ENCODE measurements at places on chromosomes 13 and 19.

GRCh38 chr19:39807846-39808364 lies 26.1 kb downstream of the DYRK1B start:
- DNase-seq, result no peak

GRCh38 chr13:109406376-109406992 lies 379.9 kb downstream of the IRS2 start:
- no peak for DNase-seq

DNA sequence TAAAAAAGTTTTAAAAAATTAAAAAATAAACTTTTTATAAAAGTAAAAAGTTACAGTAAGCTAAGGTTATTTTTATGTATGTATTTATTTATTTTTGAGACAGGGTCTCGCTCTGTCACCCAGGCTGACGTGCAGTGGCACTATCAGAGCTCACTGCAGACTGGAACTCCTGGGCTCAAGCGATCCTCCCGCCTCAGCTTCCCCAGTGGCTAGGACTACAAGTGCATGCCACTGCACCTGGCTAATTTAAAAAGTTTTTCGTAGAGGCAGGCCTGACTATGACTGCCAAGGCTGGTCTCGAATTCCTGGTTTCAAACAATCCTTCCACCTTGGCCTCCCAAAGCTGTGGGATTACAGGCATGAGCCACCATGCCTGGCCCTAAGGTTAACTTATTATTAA lies 64.1 kb downstream of the CDADC1 start:
- no peak for DNase-seq

- DNase-seq, result no peak
Measured at GRCh38 chr13:67100730-67101129, 129.4 kb downstream of the PCDH9 start.

GRCh38 chr13:22061806-22062391 lies 391.0 kb downstream of the FGF9 start:
- DNase-seq, result no peak

GRCh38 chr19:7718668-7719067 lies 13.2 kb downstream of the CLEC4G start:
- DNase-seq, result no peak

- DNase-seq, result no peak
Measured at GRCh38 chr13:107721125-107721869, 494.0 kb downstream of the LIG4 start.

DNA sequence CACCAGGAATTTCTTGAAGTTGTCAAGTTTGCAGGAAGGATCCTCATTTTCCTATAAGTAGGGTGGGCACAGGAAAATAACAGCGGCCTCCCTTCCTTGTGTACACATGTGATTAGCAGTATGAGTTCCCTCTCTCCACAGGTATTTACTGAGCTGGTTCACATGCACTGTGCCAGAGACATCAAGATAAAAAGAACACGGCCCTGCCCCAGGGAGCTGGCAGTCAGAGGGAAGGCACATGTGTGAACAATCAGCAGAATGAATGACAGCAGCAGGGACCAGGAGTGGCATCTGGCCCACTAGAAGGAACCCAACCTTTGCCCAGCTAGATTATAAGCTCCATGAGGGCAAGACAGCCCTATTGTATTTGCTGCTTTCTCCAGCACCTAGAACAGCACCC lies 13.9 kb downstream of the DOCK9 start:
- no peak for DNase-seq

DNA sequence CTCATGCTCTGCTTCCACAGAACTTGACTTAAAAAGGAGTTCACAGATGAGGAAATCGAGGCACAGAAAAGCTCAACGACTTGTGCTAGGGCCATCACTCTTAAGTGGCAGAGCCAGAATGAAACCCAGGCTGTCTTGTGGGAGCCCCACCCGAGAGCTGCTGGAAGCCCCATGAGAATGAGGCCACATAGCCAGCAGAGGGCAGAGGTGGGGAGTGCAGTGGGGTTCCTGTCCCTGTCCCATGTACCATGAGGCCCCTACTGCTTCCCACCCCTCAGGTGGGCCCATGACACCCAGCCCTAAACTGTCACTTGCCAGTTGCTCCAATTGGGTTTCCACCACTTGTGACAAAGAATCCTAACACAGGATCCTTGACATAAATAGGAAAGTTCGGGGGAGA lies 175.9 kb downstream of the IRS2 start:
- DNase-seq, result no peak

- peak; percentile 57 for DNase-seq
Measured at GRCh38 chr19:47330466-47330869, 1.5 kb upstream of the C5AR2 start.

DNA sequence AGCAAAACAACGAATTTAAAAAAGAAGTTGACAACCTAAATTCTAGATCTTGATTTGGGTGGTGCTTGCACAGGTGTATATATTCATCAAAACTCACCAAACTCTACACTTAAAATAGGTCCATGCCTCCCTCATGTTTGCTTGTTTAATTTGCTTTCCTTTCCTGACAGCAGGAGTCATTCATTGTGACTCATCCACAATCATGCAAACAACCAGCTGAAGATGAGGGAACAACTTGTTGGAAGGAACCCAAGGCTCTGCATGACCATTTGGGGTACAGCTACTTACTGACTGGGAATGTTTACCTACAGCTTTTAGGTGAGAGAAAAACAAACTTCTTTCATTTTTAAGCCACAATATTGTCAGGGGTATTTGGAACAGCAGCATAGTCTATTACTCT lies 96.6 kb downstream of the RXFP2 start:
- peak; percentile 69 for DNase-seq

- no peak for DNase-seq
Measured at GRCh38 chr19:48239582-48240141, 16.1 kb downstream of the CARD8 start.
